ENCODE measurements at places on chromosomes 5 and 9.

DNA sequence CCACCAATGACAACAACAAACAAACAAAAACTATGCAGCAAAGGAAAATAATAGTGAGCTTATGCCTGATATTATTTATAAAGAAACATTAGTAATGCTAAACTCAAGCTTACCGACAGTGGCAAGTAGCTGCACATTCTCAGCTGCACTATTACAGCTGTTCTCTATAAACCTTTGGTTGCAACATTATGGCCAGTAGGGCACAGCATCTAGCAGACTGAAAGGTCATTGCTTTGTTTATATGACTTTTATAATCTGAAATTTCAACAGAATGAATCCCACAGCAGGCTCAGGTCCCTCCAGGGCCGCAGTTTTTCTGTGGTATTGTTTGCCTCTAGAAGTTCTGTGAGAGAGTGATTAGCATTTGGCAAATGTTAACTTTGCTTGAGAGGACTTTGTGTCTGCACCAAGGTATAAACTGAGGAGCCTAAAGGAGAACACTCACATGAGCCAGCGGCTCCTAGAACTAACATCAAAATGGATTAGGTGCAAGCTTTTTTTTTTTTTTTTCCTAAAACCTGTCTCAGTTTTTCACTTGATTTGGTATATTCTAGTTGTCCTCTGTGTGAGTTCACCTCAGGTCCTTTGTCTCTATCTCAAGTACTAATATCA is 58.3 kb downstream of the IZUMO3 start:
- no peak for DNase-seq

- no peak for DNase-seq
Observed at GRCh38 chr5:68229416-68229815, 13.9 kb downstream of the PIK3R1 start.

GRCh38 chr9:133347515-133347984 is 381 bp downstream of the MED22 start:
- peak; percentile 44 for DNase-seq

DNA sequence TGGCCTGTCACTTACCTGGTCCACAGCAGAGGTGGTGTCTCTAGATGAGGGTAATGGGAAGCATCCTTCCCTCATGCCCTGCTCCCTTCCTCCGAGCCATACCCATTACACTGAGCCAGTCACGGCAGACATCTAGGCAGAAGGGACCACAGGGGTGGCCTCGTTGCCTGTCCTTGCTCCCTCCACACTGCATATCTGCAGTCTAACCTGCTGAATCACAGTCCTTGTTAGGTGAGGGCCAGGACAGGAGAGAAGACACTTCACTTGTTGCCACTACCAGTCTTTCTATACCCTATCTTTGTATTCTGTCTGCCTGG is 18.4 kb upstream of the SPINK4 start:
- no peak for DNase-seq

DNA sequence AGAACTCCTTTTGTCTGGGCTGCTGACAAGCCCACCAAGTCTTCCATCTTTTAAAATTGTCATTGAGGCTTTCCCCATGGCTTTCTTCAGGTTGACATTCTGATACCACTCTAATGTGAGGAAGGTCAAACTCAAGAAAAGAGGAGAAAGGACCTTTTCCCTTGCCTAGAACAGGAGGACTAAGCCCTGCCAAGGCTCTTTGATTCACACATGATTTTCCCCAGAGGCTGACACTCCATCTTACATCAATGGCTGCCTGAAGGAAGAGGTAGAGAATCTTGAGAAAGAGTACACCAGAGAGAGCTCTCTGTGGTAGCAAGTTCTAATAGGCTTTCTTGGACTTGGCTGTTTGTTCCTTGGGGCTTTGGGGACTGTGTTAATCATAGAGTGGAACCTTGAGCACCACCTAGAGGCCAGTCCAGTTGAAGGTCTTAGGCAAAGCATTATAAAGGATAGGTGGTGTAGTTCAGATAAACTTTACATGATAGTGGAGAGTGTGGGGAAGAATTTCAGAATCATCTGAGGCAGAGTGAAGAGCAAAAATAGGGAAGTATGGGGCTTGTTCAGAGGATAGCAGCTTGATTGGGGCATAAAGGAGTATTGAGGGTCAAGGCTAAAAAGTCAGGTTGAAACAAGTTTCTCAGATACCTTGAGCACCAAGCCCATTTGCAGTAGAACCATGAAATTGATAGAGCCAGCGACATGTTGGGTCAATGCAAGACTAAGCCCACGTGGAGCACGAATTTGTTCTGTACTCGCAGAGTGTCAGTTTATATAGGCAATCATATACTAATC is 36.7 kb downstream of the NDFIP1 start:
- peak; percentile 59 for DNase-seq

DNA sequence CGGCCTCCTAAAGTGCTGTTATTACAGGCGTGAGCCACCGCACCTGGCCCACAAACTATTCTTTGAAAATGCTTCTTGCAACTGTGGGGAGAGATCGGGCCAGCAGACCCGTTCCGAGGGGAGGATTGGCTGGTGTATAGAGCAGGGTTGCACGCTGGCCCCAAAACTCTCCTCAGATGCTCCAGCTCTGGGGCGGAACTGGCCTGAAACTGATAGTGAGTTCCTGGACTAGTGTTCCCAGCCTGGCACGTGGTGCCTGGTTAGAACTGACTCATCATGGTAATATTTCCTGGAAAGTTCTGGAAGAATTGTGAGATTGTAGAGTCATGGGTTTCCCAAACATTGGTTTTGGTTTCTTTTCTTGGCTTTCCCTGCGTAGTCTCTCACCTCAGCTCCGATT is 120.5 kb downstream of the FBXL7 start:
- DNase-seq: no peak

DNA sequence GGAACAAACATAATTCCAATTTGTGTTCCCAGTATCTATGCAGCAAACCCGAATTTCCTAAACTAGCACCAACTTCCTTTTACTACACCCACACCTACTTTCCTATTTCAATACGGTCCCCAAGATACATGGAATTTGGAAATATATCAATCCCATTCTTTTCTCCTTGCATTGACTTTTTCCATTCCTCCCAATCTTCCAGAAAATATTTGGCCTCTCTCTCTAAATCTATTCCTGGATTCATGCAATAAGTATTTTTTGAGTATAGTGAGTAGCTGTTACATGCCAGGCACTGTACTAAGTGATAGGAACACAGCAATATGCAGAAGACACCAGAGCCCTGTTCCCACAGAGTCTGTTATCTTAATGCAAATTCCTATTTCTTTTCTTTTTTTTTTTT is 216.2 kb upstream of the PIK3R1 start:
- no peak for DNase-seq

- no peak for DNase-seq
Observed at GRCh38 chr9:112784020-112784785, 33.6 kb downstream of the SNX30 start.

GRCh38 chr5:92890841-92891244 is 690.2 kb downstream of the NR2F1-AS1 start:
- DNase-seq: no peak

DNA sequence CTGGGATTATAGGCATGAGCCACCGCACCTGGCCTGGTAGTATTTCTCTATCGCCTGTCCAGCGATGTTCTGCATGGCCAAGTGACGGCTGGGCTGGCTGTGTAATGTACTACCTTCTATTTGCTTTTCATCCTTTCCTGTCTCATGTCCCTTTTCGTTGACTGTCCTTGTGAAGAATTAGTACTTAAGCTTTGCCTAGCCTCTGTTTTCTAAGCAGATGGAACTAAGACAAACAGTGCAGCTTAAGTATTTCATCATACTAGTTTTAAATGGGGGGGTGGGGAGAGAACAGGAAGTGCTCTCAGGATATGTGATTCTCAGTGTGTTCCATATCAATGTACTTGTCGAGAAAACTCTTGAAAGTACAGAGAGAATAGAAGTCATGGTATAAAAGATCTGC is 31.7 kb upstream of the CCL21 start:
- DNase-seq: peak; percentile 3

DNA sequence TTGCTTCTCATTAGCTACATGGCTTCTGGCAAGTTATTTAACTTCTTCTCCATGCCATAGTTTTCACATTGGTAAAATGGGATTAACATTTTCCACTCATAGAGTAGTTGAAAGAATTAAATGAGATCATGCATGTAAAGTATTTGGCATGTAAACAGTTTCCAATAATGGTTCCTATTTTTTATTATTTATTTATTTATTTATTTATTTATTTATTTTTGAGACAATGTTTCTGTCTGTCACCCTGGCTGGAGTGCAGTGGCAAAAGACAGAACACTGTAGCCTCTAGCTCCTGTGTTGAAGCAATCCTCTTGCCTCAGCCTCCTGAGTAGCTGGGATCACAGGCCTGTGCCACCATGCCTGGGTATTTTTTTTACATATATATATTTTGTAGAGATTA is 117.7 kb downstream of the DOCK2 start:
- no peak for DNase-seq

- no peak for DNase-seq
Observed at GRCh38 chr5:73770172-73771025, 144.4 kb downstream of the ARHGEF28 start.

DNA sequence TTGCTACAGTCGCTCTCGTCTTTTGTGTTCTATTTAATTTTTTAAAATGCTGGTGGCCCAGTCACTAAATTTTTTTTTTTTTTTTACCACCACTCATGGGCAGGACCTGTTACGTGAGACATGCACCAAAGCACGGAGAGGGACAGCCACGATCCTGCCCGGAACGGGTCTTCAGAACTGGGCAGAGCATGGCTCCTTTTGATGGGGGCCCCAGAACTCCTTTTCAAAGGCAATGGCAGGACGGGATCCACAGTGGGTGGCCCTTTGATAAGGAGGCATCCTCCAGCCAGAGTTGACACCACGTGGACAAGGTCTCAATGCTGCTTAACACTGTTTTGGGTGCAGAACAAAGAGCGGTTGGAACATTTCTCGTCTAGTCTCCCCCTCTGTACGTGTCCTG is 50.0 kb downstream of the TENT4A start:
- no peak for DNase-seq

DNA sequence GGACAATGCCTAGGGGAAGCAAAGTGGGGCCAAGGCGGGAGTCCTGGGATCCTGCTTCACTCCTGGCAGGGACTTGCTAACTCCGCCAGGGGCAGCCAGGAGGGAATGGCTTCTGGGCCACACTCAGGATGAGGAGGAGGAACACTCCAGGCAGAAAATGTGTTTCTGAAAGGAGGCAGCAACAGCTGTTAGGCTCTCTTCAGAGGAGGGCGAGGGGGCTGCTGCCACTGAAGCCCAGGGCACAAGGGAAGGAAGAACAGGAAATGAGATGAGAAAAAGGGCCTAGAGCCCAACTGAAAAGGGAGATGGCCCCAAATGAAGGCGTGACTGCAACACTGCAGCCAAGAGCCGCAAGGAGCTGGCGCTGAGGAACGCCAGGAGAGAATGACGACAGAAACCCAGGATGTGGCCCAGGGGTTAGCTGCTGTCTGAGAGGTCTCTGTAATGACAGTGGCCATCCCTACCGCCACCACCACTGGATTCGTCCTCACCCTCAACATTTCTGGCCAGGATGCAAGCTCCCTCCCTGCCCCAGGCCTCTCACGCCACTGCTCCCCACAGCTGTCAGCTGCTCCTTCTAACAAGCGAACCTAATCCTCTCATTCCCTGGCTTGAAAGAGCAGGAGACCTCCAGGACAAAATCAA is 15.8 kb downstream of the PSMB7 start:
- DNase-seq: no peak

- DNase-seq: peak; percentile 9
Observed at GRCh38 chr9:82495884-82496777, 507.6 kb downstream of the SPATA31D1 start.

DNA sequence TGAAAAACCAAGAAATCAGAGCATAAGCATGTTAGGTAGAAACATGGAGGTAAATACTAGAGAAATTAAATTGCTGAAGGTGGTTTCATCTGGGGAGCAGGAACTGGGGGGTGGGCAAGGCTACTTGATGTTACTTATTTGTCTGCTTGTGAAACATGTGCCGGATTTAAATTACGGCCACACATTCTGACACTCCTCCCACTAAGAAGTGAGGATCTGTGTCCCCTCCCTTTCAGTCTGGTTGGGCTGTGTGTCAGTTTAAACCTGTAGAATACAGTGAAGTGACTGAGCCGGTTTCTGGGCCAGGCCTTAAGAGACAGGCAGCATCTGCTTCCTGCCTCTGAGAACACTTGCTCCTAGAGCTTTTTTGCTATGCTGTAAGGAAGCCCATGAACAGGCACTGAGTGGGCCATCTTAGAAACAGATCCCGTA is 2.3 kb upstream of the IARS1 start:
- no peak for DNase-seq

GRCh38 chr9:86766912-86767311 is 180.4 kb downstream of the GAS1 start:
- DNase-seq: peak; percentile 96

- no peak for DNase-seq
Observed at GRCh38 chr5:33539212-33539611, 98.4 kb downstream of the TARS1 start.

DNA sequence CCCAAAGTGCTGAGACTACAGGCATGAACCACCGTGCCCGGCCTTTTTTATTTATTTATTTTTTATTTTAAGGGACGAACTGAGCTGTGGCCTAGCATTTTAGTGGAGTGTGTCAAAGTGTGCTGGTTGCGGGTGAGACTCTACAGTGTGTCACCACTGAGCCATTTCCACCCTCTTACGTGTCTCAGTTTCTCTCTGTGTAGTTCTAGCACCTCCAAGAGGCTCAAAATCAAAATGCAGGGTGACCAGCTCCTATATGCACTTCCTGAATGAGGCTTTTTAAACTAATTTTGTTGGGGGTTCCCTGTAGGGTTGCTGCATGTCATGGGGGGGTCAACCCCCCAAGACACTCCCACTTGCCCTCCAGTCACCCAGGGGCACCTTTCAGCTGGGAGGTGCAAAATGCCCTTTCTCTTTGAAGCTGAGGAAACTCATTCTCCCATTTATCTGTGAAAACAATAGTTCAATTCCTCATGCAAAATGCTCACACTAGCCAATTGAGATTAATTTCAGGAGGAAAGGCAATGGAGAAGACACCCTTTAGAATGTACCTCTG is 69.3 kb downstream of the COL15A1 start:
- DNase-seq: peak; percentile 34

DNA sequence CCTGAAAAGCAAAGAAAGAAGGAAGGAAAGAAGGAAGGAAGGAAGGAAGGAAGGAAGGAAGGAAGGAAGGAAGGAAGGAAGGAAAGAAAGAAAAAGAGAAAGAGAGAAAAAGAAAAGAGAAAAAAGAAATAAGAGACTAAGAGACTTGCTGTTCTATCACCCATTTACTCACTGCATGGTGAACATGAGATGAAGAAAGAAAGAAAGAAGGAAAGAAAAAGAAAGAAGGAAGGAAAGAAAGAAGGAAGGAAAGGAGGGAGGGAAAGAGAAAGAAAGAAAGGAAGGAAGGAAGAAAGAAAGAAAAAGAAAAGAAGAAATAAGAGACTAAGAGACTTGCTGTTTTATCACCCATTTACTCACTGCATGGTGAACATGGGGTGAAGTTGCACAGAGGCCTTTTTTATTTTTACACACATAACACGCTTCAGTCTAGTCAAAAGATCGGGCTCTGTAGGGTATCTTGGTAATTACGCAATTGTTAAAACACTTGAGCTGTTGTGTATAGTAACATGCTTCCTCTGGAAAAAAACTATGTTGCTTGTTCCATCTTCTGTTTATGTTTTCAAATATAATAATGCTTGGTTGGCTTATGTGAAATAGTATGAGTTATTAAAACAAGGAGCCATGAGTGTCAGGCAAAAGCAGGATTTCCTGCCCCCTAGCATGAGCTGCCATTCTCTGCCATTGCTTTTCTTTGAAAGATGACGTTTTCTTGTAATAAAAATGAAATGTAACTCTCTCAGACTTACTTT is 119.3 kb upstream of the ZNF608 start:
- DNase-seq: no peak

- DNase-seq: peak; percentile 74
Observed at GRCh38 chr5:150227606-150228273, 37.9 kb downstream of the SLC6A7 start.

Data from inflammatory macrophage (primary cell).